ENCODE measurements at places on chromosomes 7 and 10.

DNA sequence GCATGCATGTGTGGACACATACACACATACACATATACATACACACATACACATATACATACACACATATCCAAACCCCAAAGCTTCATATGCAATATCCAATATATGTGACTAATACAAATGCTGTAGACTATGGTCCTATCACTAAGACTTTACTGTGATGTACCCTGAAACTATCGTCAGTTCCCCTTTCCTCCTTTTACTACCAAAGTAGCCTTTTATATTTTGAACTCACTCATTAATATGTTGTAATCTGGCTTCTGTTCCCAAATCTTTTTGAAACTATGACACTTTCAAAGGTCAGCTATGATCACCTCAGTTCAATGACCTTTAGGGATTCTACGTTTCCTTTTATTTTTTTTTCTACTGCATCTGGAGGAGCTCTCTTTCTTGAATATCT lies 64.8 kb upstream of the TFEC start:
- no peak for DNase-seq

GRCh38 chr7:157016352-157017041 lies 6.0 kb upstream of the MNX1 start:
- DNase-seq, result no peak

DNA sequence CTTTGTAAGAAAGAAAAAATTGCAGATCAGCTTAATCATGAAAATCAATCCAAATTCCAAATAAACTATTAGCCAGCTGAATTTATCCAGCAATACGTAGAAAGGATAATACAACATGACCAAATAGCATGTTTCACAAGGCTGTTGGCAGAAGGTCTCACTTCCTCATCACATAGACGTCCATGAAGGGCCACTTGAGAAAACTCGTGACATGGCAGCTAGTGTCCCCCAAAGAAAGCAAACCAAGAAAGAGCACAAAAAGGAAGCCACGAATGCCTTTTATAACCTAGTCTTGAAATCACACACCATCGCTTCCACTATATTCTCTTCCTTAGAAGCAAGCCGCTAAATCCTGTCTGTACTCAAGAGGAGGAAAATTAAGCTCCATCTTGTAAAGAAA lies 105.6 kb upstream of the NRBF2 start:
- DNase-seq, result no peak

DNA sequence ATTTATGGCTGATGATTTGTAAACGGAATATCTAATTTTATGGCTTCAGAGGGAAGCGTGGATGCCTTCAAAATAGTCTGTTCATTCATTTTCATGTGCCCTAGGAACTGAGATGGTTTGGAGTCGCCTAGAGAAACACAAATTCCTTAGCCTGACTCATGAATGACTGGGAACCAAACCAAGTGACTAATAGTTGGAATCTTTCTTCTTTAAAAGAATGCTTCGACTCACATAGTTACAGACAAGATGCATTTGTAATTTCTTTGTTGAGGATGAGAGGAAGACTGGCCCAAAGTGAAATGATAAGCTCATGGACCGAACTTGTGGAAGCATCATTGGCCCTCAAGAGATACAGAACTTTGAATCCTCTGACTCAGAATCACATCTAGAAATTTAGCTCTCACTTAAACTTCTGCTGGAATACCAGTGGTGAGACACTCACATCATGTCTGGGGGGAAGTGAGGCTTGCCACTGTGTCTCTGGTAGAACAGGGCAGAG lies 1107.2 kb downstream of the NRG3 start:
- DNase-seq, result no peak

DNA sequence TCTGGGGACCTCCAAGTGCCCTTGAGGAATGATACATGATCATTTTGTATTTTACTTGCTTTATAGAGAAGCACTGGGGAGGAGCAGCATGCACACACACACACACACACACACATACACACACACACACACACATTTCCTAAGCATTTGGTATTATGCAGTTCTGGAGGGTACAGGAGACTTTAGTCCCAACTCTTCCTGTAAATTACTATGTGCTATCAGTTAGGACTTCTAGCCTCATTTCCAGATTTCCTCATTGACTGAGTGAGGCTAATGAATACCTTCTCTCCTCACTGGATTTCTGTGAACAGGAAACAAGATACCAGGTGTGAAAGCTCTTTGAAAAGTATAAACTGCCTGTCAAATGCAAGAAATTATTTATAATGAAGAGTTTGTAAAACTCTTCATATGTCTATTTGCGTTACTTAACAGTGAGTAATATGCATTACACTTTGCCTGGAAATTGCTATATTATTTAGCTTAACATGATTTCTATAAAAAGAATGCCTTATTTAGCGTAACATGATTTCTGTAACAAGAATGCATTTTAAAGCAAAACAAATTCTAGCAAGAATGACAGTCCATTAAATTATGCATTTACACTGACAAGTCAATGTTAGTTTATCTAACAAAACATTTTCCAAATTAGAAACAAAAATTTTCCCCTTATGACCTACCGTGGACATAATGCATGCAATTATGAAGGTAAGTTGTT lies 34.2 kb downstream of the ACTA2 start:
- DNase-seq, result no peak

GRCh38 chr7:80362010-80362618 lies 149.8 kb downstream of the GNAT3 start:
- DNase-seq, result no peak

DNA sequence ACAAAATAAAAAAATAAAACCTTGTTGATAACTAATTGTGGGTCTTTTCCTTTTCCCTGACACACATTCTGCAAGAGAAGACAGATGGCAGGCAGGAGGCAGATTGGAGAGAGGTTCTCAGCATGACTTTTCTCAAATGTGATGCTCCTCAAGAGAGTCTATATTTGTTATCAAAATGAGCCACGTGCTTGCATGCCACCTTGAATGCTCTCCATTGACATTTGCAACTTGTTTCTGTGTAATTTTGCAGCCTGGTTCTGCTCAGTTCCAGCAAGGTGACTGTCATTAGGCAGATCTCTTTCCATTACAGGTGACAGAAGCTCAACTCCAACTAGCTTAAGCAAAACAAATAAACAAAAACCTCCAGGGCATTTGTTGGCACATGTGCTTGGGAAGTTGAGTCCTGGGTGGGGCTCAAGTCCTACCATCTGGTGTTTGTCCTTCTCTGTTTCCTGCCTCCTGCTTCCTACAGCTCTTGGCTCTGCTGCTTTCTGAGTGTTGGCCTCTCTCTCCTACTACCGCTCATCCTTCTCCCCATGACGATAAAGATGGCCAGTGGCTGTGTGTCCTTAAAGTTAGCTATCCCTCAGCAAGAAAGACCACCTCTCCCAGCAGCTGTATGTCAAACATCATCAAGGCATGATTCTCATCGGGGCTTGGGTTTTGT lies 56.7 kb downstream of the GRK5 start:
- DNase-seq, result no peak

DNA sequence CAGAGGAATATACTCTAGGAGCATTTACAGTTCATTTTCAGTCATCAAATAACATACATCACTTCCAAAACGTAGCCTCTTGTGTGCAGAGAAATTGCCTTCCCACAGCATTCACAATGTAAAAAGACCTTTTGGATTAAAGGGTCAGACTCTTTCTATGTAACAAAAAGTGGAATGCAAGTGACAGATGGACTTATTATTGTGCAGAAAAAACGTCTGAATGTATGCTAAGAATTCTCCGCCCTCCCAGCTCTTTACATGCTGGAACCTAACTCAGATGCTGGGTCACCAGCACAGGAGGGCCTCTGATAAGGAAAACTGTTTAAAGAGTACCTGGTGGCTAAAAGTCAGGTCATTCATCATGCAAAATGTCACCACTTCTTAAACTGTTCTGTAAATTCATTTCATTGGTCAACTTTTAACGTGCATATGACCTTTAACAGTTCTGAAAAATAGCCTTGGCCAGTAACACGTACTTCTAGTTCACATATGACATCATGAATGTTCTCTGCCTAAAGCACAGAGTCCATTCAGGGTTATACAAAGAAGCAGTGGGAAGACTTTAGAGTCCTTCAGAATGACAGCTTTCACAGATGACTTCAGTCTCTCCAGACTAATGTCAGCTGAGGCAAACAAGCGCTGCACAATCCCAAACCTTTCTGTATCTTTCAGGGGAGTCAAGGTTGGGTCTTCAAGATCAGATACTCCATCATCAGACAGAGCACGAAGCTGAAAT lies 58.6 kb downstream of the GSDME start:
- no peak for DNase-seq

GRCh38 chr7:90948085-90948484 lies 316.1 kb upstream of the FZD1 start:
- DNase-seq, result no peak

DNA sequence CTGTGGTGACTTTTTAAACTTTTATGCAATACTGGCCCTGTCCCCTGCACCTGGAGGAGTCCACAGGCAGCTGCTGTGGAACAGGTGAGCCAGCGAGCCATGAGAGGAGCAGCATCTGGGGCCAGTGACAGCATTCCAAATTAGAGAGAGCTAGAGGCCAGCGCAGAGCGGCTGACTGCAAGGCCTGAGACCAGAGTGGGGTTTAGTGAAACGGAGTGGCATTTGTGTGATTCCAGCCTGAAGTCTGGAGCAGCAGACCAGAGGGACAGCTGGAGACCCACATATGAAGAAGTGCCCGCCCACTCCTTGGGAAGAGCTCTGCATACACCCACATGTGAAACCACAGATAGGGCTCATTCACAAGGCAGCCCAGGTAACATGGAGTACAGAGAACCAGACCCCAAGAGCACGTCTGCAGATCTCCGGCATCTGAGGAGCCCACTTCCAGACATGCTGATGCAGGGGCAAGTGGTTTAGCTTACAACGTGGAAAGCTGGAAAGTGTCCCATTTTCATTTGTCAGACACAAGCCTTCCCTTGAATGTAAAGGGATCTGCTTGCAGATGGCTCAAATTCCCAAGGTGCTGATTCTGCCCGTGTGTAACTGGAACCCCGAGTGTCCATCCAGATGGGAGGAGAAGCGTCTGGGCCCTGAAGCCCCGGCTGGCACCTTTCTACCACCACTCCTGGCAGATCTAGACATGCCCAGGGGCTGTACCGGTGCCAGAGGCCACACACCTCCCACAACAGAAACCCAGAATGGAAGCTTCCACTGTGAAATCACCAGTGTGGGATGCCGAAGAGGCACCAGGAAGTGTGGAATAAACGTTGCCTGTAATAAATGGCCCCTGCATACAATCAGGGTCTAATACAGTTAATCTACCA lies 256.0 kb upstream of the TCERG1L start:
- DNase-seq, result no peak

DNA sequence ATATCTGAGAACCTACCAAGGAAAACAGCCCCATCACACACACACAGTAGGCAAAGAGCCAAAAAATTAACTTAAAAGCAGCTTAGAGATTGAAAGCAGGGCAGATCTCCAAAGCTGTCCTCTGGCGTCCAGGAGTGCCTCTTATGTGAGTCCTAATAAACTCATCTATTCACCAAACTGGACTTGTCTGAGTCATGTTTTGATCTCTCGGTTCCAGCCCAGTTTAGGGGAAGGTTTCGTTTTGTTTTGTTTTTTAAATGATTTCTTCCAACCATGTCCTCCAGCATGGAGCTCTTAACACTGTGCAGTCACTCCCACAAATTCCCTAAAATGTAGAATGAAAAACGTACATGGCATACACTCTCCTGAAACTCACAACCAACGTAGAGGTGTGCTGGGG lies 6.7 kb upstream of the PRSS37 start:
- DNase-seq, result no peak

DNA sequence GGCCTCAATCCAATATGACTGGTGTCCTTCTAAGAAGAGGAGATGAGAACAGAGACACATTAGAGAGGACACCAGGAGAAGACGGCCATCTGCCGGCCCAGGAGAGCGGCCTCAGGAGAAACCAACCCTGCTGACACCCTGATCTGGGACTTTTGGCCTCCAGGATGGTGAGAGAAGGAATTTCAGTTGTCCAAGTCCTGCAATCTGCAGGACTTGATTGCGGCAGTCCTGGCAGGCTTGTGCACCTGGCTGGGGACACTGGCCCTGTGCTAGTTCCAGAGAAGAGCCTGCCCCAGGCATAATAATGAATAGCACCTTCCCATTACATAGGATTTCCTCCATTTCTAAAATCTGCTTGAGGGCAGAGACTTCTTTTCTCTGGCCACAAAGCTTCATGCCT lies 409.9 kb upstream of the SHH start:
- no peak for DNase-seq

Measured in iPS DF 6.9 (cell line).